ENCODE measurements at places on chromosomes 4 and X.

DNA sequence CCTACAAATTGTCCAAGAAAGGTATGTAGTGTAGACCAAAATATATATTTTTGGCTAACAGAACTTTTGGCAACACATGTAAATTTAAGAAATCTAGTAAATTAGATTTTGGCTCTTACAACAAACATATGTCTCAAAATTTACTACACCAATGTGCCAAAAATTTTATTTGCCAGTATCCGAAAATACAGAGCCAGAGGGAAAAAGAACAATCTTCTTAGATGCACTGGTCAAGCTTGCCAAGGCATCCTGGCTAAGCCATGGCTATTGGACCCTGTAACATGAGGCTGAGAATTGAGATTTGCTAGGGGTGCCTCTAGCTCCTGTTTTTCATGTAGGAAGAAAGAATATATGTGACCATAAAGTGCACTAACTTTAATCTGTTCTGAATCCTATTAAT is 91.8 kb downstream of the GABRG1 start:
- no peak for DNase-seq

DNA sequence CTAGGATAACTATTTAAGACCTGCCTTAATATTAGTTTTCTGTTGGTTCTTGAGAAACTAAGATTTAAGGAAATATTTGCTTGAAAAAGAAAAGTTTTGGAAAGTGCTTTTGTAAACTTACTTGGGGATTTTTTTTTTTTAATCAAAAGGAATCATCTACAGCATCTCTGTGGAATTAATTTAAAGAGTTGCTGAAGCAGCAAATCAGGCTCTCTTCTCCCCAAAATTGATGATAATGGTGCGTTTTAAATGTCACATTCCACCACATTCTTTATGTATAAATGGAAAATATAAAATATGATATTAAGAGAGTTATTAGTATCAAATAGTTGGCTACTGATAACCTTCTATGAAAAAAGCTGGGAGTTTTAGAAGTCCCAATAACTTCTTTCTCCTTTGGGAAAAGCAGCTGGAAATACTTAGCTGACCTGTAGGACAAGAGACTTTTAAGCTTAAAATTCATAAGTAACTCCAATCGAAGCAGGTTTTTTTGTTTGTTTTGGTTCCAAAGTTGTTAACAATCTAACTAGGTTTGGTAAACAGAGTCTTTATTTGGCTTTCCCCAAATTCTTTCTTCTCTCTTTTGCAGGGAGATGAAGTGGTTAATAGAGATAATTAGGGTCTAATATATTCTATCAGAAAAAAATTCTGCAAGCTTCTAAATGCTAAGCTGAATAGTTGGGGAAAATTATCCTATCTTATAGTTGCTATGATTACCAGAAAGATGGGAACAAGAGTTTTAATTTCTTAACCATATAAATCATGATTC is 4.4 kb downstream of the KLF3 start:
- no peak for DNase-seq

DNA sequence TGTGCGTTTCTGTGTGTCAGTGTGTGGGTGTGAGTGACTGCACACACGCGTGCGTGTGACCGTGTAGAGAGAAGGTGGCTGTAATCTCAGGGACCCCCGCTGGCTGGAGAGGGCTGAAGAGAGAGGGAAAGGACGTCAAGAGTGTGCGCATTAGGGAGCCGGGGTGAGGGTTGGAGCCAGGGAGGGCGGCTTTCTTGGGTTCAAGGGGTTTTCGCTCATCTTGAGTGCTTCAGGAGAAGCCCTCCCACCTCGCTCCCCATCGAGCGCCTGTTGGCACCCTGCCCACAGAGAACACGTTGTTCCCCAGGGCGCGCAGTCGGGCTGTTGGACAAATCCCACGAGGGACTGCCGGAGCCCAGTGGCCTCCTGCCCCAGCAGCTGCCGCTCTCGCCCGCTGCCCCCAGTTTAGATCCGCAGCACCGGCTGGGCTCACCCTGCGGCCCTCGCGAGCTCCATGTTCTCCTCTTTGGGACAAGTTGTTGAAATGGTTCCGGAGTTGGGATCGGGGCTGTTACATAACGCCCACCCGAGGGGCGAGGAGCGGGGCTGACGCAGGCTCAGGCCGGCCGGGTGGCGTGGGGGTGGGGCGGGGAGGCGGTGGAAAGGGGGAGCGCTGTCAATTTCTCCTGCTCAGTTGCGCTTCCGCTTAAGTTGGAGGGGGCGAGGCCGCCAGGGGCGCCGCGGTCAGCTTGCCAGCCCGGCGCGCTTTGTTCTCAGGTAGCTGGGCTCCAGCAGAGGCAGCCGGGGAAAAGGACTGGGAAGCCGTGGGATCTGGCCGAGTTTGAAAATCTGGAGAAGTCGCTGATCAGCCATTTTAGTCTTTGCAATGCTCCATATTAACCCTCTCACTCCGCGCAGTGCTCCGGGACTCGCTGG is 1.6 kb downstream of the GRIA2 start:
- peak; percentile 47 for DNase-seq

GRCh38 chr4:139176302-139177048 is 543 bp downstream of the ELF2 start:
- peak; percentile 92 for DNase-seq

DNA sequence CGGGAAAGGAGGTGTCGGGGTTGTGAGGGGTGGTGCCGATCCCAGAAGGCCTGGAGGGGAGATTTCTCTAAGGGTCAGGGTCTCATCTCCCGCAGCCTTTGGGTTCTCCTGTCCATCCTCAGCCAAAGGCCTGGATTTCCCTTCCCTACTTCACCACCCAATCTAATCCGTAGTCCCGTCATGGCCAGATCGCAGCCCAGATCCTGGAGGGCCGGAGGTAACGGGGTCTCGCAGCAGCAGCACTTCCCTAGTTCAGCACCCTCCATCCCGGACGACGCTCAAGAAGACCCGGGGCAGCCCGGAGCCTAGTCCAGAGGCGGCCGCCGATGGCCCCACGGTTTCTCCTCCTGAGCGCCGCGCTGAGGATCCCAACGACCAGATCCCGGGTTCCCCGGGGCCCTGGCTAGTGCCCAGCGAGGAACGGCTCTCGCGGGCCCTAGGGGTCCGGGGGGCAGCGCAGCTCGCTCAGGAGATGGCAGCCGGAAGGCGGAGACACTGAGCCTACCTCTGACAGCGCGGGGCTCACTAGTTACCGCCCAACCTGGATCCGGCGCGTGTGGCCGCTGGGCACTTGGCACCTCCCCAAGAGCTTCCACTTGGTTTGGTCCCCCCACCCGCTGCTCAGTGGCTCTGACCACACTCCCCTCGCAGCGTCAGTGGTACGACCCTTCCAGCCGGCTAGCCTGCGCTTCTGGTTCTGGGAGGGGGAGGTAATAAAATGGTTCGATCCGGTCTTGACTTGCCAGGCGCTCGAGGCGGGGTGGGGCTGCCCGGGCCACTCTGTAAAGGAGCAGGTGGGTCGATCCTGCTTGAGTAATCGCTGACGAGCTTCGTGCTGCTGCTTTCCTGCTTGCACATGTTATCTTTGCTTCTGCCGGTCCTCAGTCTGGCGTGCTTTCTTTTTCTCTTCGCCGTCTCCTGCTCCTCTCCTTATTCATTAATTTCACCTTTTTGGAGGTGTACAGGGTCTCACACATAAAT is 3.6 kb downstream of the MAGIX start:
- peak; percentile 75 for DNase-seq

DNA sequence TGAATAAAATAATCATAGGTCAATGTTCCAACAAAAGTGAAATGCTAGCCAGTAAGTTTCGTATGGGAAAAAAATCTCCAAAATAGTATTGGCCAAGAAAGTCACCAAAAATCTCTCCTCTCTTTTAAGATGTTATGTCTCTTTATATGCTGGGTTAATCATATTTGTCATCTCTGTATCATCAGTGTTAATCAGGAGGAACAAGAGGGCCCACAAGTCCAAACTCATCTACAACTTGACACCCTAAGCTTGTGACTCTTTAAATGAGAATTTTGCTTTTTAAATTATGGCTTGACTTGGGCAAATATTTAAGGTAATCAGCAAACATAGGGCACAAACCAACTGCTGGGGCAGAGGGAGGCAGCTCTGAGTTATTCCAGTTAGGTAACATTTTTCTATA is 75.5 kb downstream of the AMMECR1 start:
- no peak for DNase-seq

GRCh38 chrX:13088156-13088487 is 43.7 kb upstream of the FAM9C start:
- DNase-seq: no peak

- DNase-seq: no peak
These were observed 67.0 kb upstream of the CXorf51A start for GRCh38 chrX:146881521-146881920.

- no peak for DNase-seq
These were observed 26.7 kb upstream of the RBM47 start for GRCh38 chr4:40656201-40656863.

DNA sequence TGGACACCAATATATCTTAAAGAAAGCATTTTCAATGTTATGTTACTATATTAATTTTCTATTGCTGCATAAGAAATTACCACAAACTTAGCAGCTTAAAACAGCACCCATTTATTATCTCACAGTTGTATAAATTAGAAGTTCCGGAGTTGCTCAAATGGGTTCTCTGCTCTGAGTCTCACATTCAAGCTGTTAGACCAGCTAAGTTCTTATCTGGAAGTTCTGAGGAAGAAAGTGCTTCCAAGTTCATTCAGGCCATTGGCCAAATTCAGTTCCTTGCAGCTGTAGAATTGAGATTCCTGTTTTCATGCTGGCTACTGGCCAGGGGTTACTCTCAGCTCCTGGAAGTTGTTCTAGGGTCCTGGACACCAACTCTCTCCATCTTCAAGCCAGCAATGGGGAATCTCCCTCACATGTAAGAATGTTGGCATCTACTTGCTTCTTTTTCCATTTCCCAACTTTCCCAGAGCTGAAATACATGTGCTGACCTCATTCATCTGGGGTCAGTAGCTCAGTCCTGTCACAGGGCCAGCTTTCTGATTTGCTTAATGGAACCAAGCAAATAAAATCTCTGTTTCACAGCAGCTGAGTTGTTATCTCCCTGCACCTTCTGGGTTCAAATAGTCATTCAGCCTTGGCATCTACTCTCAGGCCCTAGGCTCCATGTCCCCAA is 99.6 kb upstream of the INTU start:
- DNase-seq: peak; percentile 9

DNA sequence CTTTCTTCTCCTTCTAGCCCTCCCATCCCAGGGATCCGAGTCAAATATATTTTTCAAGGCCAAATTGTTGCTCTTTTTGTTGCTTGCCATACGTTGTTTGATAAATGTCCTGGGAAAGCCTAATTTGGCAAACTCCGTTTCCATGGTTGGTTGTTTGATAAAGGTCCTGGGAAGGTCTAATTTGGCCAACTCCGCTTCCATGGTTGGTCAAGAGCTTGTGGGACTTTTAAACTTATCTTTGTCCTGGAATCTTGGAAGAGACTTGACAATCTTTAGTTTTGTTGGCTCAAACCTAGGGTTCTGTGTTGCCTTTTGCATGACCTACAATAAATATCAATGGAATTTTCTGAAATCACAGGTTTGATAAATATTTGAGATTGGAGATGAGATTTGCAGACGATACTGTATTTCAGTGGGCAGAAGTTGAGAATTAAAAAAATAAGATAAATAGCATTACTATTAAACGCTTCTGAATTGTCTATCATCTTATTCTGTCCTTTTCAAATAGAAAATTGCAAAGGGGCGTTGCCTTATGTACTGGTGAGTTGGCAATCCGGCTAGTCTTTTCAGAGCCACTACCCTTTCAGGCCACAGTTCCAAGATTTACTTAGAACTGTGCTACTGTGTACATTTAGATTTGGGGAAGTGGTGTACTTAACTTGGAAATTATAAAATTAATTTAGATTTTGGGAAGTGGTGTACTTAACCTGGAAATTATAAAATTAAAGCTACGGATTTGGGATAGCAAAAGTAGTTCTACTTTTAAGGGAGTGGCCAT is 804 bp downstream of the OSTC start:
- DNase-seq: peak; percentile 16

GRCh38 chr4:54566608-54567007 is 91.1 kb upstream of the KIT start:
- no peak for DNase-seq

DNA sequence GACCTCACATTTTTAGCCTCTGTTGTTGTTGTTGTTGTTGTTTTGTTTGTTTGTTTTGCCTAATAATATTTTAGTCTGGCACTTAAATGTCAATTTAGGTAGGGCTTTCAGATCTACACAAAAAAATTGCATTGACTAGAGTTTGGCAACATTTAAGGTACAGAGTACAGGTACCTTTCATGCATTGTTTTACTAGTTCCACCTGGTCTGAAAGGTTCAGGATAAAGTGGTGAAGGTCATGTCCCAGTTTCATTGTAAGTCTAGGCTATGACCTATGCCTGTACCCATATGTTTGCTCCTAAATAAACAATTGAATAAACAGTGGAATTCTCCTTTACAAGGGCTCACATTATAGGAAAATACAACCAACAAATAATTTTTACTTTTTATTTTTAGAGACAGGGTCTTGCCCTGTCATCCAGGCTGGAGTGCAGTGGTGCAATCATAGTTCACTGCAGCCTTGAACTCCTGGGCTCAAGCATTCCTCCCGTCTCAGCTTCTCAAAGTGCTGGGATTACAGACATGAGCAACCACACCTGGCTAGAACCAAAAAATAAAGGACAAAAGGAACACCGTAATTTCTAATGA is 13.8 kb downstream of the RNF128 start:
- DNase-seq: no peak
